Activated CD8-positive, alpha-beta memory T cell treated with anti-CD3 and anti-CD28 coated beads for 1 hour (primary cell): ENCODE measurements at places on chromosomes 12 and 14.

DNA sequence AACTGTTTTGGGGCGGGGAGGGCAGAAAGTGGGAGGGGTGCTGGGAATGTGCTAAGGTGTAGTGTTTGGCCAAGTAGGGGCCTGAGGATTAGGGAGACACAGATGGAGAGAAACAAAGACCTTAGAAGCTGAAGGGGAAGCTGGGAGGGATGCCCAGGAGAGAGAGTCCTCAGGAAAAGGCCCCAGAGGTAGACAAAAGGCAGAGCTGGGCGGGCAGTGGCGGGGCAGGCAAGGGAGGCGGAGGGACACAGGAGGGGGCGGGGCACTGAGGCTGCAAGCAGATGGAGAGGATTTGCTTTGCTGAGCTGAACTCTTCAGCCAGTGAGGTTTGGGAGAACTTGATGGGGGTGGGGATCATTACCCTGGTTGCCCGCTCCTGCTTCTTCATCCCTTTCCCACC is 2.8 kb downstream of the PTMS start:
- DNase-seq: no peak

DNA sequence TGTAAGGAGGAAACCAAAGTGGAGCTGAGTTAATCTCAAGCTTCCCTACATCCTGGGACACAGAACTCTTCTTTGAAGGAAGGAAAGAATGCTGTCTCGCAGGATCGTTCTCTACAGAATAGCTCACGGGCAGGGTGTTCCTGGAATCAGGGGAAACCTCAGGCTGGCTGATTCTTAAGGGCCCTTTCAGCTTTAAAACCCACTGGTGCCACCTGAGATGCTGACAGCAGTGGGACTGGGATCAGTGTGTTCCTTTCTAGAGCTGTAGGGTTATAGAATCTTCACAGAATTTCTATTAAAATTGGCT is 47.8 kb downstream of the UBE3B start:
- no peak for DNase-seq

- DNase-seq: no peak
These were observed 56.4 kb downstream of the PPP2R5E start for GRCh38 chr14:63486738-63487137.

GRCh38 chr12:16282978-16283377 is 5.5 kb upstream of the SLC15A5 start:
- DNase-seq: no peak

GRCh38 chr14:102146423-102146822 is 6.7 kb downstream of the WDR20 start:
- DNase-seq: no peak

- no peak for DNase-seq
These were observed 416.1 kb downstream of the ATP23 start for GRCh38 chr12:58357511-58357910.

DNA sequence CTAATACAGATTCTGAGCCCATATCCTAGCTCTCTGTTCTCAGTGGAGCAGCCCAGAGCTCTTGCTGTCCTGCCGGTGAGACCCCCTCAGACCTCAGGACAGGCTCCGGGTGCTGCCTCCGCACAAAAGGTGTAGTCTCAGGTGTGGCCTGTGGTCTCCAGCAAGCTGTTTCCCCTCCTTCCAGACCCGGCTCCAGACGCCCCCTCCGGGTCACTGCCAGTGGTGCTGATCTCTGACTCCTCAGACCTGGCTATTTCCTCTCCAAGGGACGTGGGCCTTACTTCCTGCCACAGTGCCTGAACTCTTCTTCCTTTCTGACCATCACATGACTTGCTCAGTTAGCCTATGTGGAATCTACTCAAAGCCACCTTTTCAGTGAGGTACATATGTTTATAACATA is 337.5 kb downstream of the GLT1D1 start:
- no peak for DNase-seq

- DNase-seq: no peak
These were observed 58.7 kb downstream of the CCDC59 start for GRCh38 chr12:82299319-82300025.

GRCh38 chr14:91367173-91368171 is 50.1 kb downstream of the CCDC88C start:
- peak; percentile 25 for DNase-seq

- no peak for DNase-seq
These were observed 308.7 kb downstream of the RPAP3 start for GRCh38 chr12:47396902-47397663.

GRCh38 chr14:63432228-63432627 is 110.9 kb downstream of the PPP2R5E start:
- DNase-seq: no peak

DNA sequence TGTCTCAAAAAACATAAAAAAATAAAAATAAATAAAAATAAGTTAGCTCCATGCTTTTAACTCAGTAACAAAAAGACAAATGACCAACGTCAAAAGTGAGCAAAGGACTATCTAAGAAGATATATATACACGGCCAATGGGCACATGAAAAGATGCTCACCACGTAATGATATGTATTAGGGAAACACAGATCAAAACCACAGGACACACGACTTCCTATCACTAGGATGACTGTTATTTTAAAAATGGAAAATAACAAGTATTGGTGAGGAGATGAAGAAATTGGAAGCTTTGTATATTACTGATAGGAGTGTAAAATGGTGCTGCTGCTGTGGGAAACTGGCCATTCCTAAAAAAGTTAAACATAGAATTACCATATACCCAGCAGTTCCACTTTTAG is 20.2 kb upstream of the P2RX7 start:
- no peak for DNase-seq

DNA sequence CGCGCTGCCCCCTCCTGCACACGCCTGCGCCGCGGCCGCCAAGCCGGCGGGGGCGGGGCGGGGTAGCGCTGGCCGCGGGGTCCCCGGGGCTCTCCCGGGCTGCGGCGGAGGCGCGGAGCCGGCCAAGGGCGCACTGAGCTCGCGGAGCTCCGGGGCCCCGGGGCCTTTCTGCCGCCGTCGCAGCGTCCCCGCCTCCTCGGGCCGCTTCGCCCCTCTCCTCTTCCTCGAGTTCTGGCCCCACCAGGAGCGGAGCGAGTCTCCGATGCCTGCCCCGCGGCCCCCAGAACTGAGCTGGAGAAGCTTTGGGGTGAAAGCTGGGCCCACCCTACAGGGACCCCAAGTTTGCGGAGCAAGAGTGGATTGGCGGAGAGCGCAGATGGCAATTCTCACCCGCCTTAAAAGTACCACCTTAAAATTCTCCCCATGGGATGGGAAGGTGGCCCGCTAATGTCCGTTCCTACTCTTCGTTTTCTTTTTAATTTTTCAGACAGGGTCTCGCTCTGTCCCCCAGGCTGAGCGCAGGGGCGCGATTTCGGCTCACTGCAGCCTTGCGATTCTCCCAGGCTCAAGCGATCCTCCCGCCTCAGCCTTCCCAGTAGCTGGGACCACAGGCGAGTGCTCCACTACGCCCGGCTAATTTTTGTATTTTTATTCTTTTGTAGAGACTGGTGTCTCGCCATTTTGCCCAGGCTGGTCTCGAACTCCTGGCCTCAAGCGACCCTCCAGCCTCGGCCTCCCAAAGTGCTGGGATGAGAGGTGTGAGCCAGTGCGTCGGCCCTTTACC is 129.6 kb downstream of the NDUFA12 start:
- no peak for DNase-seq

DNA sequence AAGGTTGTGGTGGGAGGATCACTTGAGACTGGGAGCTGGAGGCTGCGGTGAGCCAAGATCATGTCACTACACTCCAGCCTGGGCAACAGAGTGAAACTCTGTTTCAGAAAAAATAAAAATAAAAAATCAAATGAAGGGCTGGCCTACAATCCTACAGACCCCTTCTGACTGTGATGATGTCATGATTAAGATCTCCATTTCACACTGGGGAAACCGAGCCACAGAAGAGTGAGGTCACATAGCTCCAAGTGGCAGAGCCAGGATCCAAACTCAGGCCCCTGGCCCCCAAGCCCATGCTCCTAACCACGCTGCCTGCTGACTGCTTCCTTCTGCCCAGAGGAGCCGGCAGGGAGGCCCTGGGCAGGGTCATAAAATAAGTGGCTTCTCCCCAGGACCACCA is 258.0 kb upstream of the FKBP4 start:
- DNase-seq: no peak

- DNase-seq: no peak
These were observed 69.1 kb downstream of the TMEM260 start for GRCh38 chr14:56648508-56649301.

GRCh38 chr14:104104076-104104901 is 18.8 kb downstream of the ASPG start:
- no peak for DNase-seq

GRCh38 chr12:74985293-74985985 is 224.2 kb downstream of the KCNC2 start:
- no peak for DNase-seq

DNA sequence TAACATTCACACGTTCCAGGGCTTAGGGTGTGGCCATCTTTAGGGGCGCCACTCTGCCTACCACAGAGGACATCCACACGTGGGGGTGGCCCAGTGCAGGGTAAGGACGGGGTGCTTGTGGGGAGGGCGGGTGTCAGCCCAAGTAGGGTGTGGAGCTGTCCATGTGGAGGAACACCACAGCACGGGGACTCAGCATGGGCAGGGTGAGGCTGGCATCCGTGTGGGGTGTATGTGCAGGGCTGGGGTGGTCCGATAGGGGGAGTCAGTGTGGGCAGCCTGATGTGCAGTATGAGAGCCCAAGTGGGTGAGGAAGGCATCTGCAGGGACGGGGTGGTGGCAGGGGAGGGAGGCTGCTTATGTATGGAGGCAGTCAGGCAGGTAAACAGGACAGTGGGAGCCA is 17.7 kb downstream of the PSMC1 start:
- no peak for DNase-seq

DNA sequence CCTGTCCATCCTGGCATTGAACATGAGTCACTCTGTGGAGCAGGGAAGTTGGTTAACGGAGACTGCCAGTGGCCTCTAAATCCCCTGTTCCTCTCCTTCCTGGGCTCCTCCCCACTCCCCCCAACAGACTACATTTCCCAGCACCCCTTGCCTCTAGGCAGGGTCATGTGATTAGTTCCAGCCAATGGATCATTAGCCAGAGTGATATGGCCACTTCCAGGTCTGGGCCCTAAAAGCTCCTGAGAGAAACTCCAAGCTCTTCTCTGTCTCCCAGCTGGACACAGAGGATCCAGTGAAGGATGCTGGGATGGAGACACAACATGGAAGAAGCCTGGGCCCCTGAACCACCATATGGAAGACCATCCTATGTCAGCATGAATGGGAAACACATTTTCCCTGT is 54.4 kb upstream of the RFLNA start:
- DNase-seq: no peak
